ENCODE measurements at places on chromosomes 13 and 19.
A peak's percentile ranks its signal among the peaks of the same experiment; 100 is the strongest.

DNA sequence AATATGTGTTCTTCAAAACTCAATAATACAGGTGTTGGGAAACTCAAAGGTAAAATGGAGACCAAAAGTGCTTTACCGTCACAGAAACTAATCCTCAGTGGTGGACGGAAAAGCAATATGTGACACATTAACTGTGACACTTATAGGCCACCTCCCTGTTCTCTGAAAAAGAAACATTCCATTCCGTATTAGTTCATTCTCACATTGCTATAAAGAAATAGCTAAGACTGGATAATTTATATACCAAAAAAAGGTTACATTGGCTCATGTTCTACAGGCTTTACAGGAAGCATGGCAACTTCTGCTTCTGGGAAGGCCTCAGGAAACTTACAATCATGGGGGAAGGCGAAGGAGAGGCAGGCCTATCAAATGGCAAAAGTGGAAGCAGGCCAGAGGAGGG lies 435.3 kb upstream of the HTR2A start:
- DNase-seq, result no peak

- DNase-seq, result no peak
Observed at GRCh38 chr13:54787754-54788153, 1759.1 kb downstream of the OLFM4 start.

- DNase-seq, result no peak
Observed at GRCh38 chr19:13079542-13079986, 23.1 kb downstream of the LYL1 start.

- no peak for DNase-seq
Observed at GRCh38 chr19:39277598-39277997, 9.4 kb downstream of the IFNL2 start.

GRCh38 chr19:47357788-47358680 lies 8.9 kb downstream of the DHX34 start:
- DNase-seq, result no peak

DNA sequence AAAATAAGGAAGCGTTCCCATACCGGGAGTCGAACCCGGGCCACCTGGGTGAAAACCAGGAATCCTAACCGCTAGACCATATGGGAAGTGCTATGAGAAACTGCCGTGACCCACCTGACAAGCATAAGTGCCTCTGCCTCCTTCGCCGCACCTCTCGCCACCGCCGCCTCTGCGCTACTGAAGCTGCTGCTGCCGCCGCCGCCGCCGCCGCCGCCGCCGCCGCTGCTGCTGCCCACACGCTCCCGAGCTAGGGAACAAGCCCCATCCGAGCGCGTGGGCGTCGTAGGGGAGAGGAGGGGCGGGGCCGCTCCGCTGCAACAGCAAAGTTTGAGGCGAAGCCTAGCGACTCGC lies 610 bp upstream of the WBP4 start:
- DNase-seq, result peak; percentile 95

All from common myeloid progenitor, CD34-positive (primary cell).